ENCODE measurements at places on chromosomes 4 and X. TPM values are rescaled to one million over a fixed set of nuclear protein-coding genes. Genes with fewer than 3 reads are reported as not detected.
A peak's percentile ranks its signal among the peaks of the same experiment; 100 is the strongest.

DNA sequence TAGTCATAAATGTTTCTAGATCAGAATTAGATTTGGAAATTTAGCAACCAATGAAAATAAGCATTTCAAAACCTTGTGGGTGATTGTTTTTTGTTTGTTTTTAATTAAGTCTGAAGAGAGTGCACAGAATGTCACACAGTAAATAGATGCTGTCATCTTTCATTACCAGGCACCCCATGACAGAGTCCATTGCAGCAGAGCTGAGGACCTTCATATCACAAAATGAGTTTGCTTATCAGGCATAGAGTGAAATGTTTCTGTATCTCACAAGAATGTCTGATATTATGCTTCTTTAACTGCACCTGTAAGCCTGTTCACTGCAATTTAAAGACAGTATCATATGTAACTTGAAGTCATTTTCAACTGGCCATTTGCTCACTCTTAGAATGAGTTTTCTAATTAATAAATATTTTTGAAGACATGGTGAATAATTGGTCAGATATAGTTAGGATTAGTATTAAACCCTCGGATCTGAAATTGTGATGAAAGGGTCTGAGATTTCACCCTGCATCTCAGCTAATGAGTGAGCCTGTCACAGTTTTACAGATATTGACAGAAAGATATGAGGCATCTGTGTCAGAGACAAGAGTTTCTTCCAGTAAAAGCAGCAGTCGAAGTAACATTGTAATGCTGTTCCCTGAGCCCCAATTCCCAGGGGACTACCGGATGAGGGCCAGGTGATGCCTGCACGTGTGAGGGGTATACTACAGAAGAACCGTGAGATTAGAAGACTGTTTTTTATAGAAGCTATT, 416.4 kb downstream of the CCSER1 start:
- H3K4me3 ChIP-seq, result no peak overlapping the region
- no peaks in the 10 kb centered on the region for H3K27me3 ChIP-seq
- H3K36me3 ChIP-seq, result no peaks in the 10 kb centered on the region
- no peaks in the 10 kb centered on the region for H3K4me1 ChIP-seq

DNA sequence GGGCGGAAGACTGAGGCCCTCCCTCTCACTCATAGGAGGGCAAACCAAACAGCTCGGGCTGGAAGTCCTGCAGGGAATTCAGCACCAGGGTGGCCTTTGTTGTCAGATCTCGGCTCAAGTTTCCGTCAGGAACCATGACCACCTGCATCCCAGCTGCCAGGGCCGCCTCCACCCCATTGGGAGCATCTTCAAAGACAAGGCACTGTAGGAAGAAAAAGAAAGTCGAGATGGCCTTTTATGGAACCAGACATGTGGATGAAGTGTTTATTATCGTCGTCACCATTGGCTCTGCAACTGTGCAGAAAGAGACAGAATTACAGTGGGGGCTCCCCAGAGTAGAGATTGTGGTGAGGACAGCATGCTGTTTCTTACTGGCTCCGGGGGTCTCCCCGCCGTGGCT, 97.2 kb upstream of the STS start:
- H3K27me3 ChIP-seq, result no peaks in the 10 kb centered on the region
- peaks cover 2% of the 10 kb centered on the region for H3K4me1 ChIP-seq
- DNase-seq, result no peak
- H3K27ac ChIP-seq, result no peak overlapping the region
- no peak overlapping the region for H3K4me3 ChIP-seq

- no peaks in the 10 kb centered on the region for H3K27me3 ChIP-seq
- H3K4me3 ChIP-seq, result no peak overlapping the region
- H3K27ac ChIP-seq, result no peak overlapping the region
- no peaks in the 10 kb centered on the region for H3K36me3 ChIP-seq
- DNase-seq, result no peak
- H3K4me1 ChIP-seq, result no peaks in the 10 kb centered on the region
Measured at GRCh38 chrX:22060415-22061280, 28.5 kb downstream of the PHEX start.

GRCh38 chr4:123343400-123344041, 53.1 kb upstream of the SPRY1 start:
- no peaks in the 10 kb centered on the region for H3K27me3 ChIP-seq
- no peaks in the 10 kb centered on the region for H3K36me3 ChIP-seq
- no peak overlapping the region for H3K4me3 ChIP-seq
- H3K27ac ChIP-seq, result no peak overlapping the region
- H3K4me1 ChIP-seq, result peaks cover 15% of the 10 kb centered on the region

The COL25A1 gene
- total RNA-seq, result 3.8 TPM

- no peaks in the 10 kb centered on the region for H3K4me1 ChIP-seq
- no peak overlapping the region for H3K4me3 ChIP-seq
- peaks cover 3% of the 10 kb centered on the region for H3K27me3 ChIP-seq
- H3K36me3 ChIP-seq, result no peaks in the 10 kb centered on the region
- no peak for DNase-seq
Measured at GRCh38 chr4:6532102-6532501, 42.9 kb upstream of the MAN2B2 start.

DNA sequence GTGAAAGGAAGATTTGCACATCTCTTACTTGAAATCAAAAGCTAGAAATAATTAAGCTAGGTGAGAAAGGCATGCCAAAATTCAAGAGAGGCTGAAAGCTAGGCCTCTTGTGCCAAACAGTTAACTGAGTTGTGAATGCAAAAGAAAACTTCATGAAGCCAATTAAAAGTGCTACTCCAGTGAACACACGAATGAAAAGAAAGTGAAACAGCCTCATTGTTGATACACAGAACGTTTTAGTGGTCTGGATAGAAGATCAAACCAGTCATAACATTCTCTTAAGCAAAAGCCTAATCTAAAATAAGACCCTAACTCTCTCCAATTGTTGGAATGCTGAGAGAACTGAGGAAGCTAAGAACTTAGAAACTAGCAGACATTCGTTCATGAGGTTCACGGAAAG, 122.3 kb downstream of the UNC5C start:
- H3K4me1 ChIP-seq, result peaks cover 10% of the 10 kb centered on the region
- no peak for DNase-seq
- no peak overlapping the region for H3K4me3 ChIP-seq
- peaks cover 13% of the 10 kb centered on the region for H3K36me3 ChIP-seq

The GPAT3 gene
- total RNA-seq, result 0.17 TPM

DNA sequence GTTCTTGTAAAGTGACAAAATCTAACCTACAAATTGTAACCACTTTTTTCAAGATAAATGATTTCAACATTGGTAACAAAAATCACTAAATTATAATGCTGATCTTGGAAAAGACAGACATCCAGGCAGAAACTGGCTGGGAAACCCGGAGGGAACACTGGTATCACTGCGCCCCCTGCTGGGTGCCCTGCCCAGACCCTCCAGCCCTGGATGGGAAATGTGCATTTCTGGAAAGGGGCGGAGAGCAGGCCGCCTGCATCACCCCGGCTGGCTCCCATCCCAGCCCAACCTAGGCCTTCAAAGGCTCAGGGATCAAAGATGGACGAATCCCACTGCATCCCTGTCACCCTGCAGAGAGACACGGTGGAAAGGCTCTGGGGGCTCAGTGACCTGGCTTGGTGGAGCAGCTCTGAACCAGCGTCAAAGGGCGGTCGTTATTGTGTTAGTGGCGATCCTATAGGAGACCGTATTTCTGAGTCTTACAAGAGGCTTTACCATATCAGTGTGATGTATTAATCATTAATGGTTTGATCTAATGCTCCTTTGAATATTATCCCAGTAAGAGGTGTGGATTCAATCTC, 37.3 kb downstream of the ACOX3 start:
- no peaks in the 10 kb centered on the region for H3K4me1 ChIP-seq
- DNase-seq, result peak; percentile 74
- H3K27me3 ChIP-seq, result no peaks in the 10 kb centered on the region
- peaks cover 22% of the 10 kb centered on the region for H3K36me3 ChIP-seq
- peak overlapping the region; percentile 92 for H3K27ac ChIP-seq

DNA sequence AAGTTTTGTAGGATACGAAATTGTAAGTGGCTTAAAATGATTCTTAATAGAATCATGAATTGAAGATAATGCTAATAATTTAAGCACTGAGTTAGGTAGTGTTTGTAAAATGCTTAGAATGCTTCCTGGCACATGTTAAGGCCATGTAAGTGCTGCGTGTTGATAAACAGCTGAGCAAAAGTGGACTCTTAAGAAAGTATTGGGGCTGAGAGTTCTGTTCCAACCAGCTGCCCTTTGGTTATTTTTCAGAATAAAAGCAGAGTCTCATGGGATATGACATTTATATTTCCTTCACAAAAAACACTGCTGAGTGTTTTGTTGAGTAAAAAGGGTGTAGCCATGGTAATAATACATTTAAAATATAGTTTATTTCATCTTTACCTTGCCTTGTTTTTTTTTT, 42.5 kb downstream of the HTT start:
- DNase-seq, result no peak
- H3K27ac ChIP-seq, result no peak overlapping the region
- H3K36me3 ChIP-seq, result peaks cover 29% of the 10 kb centered on the region
- no peak overlapping the region for H3K4me3 ChIP-seq
- H3K4me1 ChIP-seq, result peaks cover 3% of the 10 kb centered on the region
- H3K27me3 ChIP-seq, result no peaks in the 10 kb centered on the region

The PCDH11X gene
- 1.0 TPM for total RNA-seq

The KCNIP4 gene
- 0.43 TPM for total RNA-seq

- no peak overlapping the region for H3K4me3 ChIP-seq
- DNase-seq, result no peak
- H3K27ac ChIP-seq, result no peak overlapping the region
- H3K36me3 ChIP-seq, result no peaks in the 10 kb centered on the region
- H3K27me3 ChIP-seq, result no peaks in the 10 kb centered on the region
Measured at GRCh38 chrX:270848-271367, 10.3 kb upstream of the PLCXD1 start.

DNA sequence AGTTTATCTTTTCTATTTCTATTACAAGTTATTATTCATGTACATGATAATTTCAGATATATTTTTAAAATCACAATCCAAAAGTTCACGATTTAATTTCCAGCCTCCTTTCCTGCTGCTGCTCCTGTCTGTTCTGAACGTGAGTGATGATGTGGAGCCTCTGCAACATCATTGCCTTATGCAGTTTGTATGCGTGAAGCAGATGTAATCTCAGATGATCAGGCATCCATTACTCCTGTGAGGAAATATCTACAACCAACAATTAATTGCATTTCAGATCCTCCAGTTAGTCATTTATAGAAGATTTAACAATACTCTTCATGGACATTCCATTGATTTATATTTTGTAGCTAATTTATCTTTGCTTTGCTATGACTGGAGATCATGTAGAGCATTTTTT, 668.7 kb upstream of the EPHA5 start:
- no peak overlapping the region for H3K27ac ChIP-seq
- no peak for DNase-seq
- H3K36me3 ChIP-seq, result no peaks in the 10 kb centered on the region
- H3K27me3 ChIP-seq, result no peaks in the 10 kb centered on the region
- H3K4me3 ChIP-seq, result no peak overlapping the region

GRCh38 chr4:53645108-53645507, 53.8 kb upstream of the LNX1 start:
- DNase-seq, result no peak
- no peak overlapping the region for H3K4me3 ChIP-seq
- peaks cover 25% of the 10 kb centered on the region for H3K4me1 ChIP-seq
- H3K27me3 ChIP-seq, result no peaks in the 10 kb centered on the region
- H3K27ac ChIP-seq, result no peak overlapping the region
- H3K36me3 ChIP-seq, result no peaks in the 10 kb centered on the region

- H3K4me3 ChIP-seq, result no peak overlapping the region
- H3K27me3 ChIP-seq, result no peaks in the 10 kb centered on the region
- peaks cover 27% of the 10 kb centered on the region for H3K4me1 ChIP-seq
- DNase-seq, result no peak
- H3K36me3 ChIP-seq, result peaks cover 6% of the 10 kb centered on the region
Measured at GRCh38 chr4:142952821-142953580, 106.9 kb upstream of the INPP4B start.

DNA sequence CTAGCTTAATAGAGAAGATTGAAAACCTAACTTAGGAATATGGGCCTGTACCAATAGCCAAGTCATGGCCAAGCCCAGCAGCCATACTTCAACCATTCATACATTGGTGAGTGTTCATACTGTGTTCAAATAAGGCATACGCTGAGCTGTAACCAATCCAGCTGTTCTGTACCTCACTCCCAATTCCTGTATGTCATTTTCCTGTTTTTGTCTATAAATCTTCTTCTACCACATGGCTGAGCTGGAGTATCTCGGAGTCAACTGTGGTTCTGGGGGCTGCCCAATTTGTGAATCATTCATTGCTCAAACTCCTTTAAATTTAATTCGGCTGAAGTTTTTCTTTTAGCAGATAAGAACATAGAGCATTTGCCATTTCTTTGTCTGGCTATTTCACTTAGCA, 195.3 kb upstream of the ANKRD50 start:
- H3K36me3 ChIP-seq, result peaks cover 4% of the 10 kb centered on the region
- H3K27me3 ChIP-seq, result no peaks in the 10 kb centered on the region
- peaks cover 16% of the 10 kb centered on the region for H3K4me1 ChIP-seq
- H3K27ac ChIP-seq, result no peak overlapping the region
- no peak for DNase-seq
- H3K4me3 ChIP-seq, result no peak overlapping the region

The ARMCX6 gene
- total RNA-seq, result 84.0 TPM

Data from progenitor cell of endocrine pancreas (in vitro differentiated cells).